Bronchial epithelial cell (primary cell): ENCODE measurements at places on chromosomes 4 and X. TPM values are rescaled to one million over a fixed set of nuclear protein-coding genes. Genes with fewer than 3 reads are reported as not detected.
A peak's percentile ranks its signal among the peaks of the same experiment; 100 is the strongest.

GRCh38 chrX:3811331-3812311 is 98.2 kb upstream of the PRKX start:
- DNase-seq: peak; percentile 21

DNA sequence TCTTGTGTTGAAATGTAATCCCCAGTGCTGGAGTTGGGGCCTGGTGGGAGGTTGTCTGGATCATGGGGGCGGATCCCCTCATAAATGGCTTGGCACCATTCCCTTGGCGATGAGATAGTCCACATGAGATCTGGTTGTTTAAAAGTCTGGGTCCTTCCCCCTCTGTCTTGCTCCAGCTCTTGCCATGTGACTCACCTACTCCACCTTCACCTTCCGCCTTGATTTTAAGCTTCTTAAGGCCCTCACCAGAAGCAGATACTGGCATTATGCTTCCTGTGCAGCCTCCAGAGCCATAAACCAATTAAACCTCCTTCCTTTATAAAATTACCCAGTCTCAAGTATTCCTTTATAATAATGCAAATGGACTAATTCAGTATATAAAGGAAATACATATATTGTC is 111.5 kb downstream of the NR3C2 start:
- no peak for DNase-seq

DNA sequence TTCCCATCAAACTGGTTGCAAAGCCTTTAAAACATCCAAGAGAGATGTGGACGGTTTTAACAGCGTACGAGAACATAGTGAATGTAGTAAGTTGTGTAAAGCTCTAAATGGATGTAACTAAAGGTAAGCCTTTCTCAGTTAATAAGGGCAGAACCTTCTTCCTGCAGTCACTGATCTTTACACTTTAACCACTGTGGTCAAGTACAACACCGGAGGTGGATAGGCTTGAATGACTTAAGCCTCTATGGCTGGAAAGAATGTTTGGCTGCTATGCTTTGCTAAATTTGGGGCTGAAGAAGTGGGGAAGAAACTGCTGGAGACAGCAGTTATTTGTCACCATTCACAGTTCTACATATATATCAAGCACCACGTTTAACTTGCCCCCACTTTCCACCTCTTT is 285.1 kb upstream of the FMR1 start:
- DNase-seq: no peak

GRCh38 chr4:73406548-73406875 is 2.4 kb downstream of the ALB start:
- DNase-seq: peak; percentile 30

GRCh38 chr4:24475756-24476155 is 108.6 kb downstream of the DHX15 start:
- DNase-seq: no peak

GRCh38 chr4:13966231-13967195 is 339.0 kb upstream of the BOD1L1 start:
- DNase-seq: peak; percentile 75

DNA sequence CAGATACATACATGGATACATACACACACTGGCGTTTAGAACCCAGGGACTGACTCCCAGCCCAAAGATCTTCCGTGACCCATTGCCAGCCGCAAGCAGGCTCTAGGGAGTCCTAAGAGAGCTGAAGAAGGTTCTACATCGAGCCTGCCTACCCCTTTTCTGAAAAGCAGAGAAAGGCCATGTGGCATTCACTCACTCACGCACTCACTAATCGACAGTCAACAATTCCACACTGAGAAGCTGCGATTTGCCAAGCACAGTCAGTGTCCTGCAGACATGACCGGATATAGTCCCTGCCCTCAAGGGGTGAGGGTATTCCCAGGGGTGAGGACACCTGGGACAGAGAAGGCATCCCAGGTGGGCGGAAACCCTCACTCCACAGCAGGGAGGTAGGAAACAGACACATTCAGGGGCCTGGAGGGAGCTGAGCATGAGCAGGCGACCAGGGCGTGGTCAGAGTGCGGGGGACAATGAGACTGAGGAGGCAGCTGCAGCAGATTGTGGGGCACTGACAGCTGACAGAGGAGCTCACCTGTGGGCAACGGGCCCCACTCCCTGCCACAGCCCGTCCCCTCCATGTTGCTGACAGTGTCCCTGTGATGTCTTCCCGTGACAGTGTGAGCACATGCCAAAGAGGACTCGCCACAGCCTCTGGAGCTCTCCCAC is 13.2 kb upstream of the MAN2B2 start:
- no peak for DNase-seq

GRCh38 chr4:175421506-175421905 is 390.6 kb downstream of the GPM6A start:
- peak; percentile 48 for DNase-seq

GRCh38 chr4:24932515-24933225 is 19.8 kb upstream of the CCDC149 start:
- no peak for DNase-seq

GRCh38 chrX:45749375-45749774 is 548.7 kb upstream of the DIPK2B start:
- no peak for DNase-seq

DNA sequence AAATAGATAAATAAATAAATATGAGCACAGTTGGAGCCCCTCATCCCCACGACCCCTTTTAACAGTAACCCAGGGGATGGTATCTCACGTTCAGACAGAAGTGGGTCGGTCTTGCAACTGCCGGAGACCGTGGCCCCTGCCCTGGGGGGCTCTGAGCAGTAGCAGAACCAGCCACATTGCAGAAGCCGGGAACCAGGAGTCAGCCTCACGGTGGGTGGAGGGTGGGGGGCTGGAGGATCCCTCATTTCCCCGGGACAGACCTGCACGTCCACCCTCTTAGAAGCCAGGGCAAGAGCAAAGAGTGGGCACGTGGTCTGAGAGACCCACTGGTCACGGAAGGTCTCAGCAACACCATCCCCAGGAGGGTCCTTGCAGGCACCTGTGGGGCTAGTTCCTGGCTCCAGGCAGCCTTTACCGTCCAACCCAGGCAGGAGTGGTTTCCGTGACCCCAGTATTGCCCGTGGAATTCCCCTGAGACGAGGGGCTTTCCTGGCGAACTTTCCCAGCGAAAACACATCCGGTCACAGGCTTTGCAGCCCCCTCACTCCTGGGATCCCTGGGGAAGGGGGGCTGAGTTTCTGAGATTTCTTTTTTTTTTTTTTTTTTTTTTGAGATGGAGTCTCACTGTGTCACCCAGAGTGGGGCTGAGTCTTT is 8.8 kb upstream of the IL3RA start:
- DNase-seq: no peak

DNA sequence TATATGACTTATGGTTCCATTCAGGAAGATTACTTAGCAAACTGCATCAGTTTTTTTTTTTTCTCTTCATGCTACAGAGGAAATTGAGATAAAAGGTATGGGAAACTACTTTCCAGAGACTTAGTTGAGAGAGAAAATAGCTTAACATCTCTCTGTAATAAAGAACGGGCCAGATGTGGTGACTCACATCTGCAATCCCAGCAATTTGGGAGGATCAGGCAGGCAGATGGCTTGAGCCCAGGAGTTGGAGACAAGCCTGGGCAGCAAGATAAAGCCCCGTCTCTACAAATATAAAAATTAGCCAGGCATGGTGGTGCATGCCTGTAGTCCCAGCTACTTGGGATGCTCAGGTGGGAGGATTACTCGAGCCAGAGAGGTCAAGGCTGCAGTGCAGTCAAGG is 271.2 kb upstream of the TENM3 start:
- peak; percentile 22 for DNase-seq

DNA sequence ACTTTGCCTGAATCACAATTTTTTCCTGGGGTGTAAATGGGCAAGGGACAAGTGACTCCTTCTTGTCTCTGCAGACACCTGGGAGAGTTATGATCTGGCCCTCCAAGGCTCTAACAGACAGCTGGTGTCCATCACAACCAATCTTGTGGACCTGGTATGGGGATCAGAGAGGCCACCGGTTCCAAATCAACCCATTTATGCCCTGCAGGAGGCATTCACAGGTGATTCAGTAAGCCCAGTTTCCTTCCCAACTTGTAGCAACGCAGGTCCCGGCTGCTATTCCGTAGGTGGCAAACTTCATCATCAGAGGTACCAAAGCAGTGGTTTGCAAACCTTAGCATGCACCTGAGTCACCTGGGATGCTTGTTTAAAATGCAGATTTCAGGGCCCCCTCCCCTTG is 8.8 kb downstream of the XPNPEP2 start:
- DNase-seq: peak; percentile 8

- peak; percentile 41 for DNase-seq
Observed at GRCh38 chr4:69546134-69546765, 50.5 kb upstream of the UGT2B4 start.

GRCh38 chr4:154230091-154230490 is 261.5 kb downstream of the DCHS2 start:
- no peak for DNase-seq

- no peak for DNase-seq
Observed at GRCh38 chrX:115399306-115399705, 109.8 kb downstream of the LUZP4 start.

DNA sequence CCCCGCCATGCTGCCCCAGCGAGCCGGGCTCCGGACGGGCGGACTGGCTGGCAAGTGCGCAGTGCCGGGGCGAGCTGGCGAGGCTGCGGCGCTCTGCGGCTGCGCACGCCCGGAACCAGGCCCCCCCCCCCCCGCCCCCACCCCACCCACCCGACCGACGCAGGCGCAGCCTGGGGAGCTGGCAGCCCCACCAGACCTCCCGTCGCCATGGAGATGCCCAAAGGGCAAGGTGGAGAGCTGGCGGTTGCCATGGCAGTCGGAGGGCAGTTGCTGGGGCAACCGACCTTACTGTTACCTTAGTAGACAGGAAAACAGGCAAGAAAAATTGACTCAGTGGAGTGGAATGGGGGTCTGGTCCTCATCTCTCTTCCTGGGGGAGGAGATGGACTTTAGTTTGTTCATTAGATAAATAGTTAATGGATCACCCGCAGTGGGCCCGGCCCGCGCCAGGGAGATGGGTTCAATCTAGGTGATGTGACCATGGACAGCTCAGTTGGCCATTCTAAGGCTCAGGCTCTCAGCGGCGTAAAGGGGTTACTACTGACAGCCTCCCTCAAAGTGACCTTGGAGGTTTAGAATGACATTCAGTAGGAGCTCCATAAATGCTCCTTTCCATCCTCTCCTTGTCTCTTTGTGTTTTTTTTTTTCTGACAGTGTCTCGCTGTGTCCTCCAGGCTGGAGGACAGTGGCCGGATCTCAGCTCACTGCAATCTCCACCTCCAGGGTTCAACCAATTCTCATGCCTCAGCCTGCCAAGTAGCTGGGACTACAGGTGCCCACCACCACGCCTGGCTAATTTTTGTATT is at the start of gene PCSK1N:
Gene PCSK1N (minus strand): TSS at position 87 of the 806 bp plus-strand sequence. CDS start 78 bp downstream, at position 9.
- DNase-seq: no peak

- DNase-seq: no peak
Observed at GRCh38 chr4:10354225-10354624, 103.0 kb downstream of the ZNF518B start.

GRCh38 chr4:142818031-142818430 is 28.1 kb downstream of the INPP4B start:
- no peak for DNase-seq

GRCh38 chrX:10945498-10945897 is 165.6 kb upstream of the HCCS start:
- DNase-seq: peak; percentile 54

DNA sequence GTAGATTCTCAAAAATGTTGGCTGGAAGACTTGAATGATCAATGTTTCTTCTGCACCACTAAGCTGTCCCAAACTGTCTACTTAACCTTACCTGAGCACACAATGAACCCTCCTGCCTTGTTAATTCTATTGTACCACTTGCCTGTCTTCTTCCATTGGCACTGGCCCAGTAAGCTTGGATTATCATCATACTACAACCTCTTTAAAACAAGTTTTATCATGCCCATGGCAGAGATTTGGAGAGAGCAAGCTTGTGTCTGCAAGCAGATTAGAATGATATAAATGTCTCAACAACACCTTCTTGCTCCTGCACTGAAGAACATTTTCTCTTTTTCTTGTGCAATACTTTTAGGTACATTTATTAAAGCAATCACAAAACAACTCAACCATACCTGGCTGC is 74.0 kb upstream of the VMA21 start:
- DNase-seq: peak; percentile 44

The DNAAF6 gene
- total RNA-seq: not detected in 2 replicates

The PSAPL1 gene
- total RNA-seq: 0.26 TPM in 1 of 2 replicates, not detected in the other

The ARMCX2 gene
- 30.0 and 36.9 TPM in 2 replicates for total RNA-seq

The L1CAM gene
- total RNA-seq: 0.26 and 1.4 TPM in 2 replicates

The SMARCA1 gene
- total RNA-seq: 5.6 and 6.8 TPM in 2 replicates

The SLC26A1 gene
- under 0.01 and 0.13 TPM in 2 replicates for total RNA-seq

The ADGRG2 gene
- total RNA-seq: 0.13 and 0.26 TPM in 2 replicates

The SHOX gene
- not detected in 2 replicates for total RNA-seq

The ACOX3 gene
- 12.4 and 22.0 TPM in 2 replicates for total RNA-seq

The CENPVL2 gene
- not detected in 2 replicates for total RNA-seq

The ACE2 gene
- total RNA-seq: 1.2 TPM in 1 of 2 replicates, not detected in the other

The GIMD1 gene
- not detected in 2 replicates for total RNA-seq

The CRLF2 gene
- not detected in 2 replicates for total RNA-seq

The FANCB gene
- total RNA-seq: 1.2 and 1.8 TPM in 2 replicates

The NEUROG2 gene
- not detected in 2 replicates for total RNA-seq
